RKO (cell line): ENCODE measurements at places on chromosomes 2 and 18.
A peak's percentile ranks its signal among the peaks of the same experiment; 100 is the strongest.

- no peak for DNase-seq
Observed at GRCh38 chr2:238235331-238235732, 4.5 kb downstream of the HES6 start.

DNA sequence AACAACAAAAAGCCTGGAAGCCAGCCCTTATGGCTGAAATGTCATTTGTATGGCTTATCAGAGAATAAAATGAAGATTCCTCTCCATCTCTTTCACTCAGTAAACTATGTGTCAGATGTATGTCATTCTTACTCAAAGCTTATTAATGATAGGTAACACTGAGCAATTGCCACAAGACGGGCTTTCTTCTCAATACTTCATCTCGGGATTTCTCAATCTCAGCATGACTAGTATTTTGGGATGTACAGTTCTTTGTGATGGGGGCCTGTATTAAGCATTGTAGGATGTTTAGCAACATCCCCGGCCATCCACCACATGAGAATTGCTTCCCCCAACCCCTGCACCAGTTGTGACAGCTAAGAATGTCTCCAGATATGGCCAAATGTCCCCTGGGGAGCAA is 80.2 kb downstream of the MREG start:
- DNase-seq, result no peak

DNA sequence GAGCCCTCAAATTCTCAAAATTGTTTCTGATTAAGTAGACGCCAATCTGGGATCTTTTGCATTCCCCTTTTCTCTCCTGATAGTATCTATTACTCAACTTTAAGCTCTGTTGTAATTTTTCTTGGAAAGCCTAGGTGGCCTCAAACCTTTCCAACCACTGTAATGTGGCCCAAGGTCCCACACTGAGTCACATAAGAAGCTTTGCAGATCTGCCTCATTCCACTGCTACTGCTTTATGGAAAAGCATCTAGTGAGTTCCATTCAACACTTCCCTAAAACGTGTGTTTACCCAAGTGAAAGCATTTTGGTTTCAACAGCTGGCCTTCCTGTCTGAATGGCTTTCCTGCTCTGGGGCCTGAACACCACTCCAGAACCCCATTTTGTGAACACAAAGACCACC is 493.6 kb upstream of the SPHKAP start:
- DNase-seq, result no peak

DNA sequence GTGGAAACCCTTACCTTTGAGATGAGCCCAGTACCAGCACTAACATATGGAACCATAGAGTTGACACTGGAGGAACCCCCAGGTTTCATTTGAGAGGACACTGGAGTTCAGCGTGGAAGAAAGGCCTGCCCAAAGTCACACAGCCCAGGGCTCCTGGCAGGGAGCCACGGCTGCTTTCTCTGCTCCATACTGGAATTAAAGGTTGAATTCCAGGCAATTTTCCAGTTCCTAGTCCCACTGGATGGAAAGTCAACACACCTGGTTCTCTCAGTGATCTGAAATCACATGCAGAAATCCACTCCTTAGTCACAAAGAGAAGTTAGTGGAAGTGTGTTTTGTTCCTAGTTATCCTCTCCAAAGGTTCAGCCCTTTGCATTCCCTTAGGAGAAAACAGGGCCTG is 336.1 kb upstream of the SKOR2 start:
- no peak for DNase-seq

DNA sequence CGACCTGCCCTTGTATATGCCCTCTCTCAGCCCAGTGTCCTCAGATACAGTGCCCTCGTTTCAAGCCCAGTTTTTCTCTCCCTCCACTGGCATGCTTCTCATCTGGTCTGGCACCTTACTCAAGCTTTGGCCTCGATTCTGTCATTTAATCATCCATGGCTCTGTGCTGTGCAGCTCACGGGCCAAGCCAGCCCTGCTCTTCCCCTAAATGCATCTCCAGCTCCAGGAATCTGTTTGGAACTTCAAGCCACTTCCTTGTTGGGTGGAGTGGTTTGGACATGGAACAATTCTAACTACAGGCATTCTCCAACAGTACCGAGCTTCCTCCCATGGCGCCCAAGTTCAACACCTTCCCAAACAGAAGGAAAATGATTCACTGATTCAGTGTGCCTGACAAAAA is 76.7 kb upstream of the ZNF397 start:
- DNase-seq, result no peak

DNA sequence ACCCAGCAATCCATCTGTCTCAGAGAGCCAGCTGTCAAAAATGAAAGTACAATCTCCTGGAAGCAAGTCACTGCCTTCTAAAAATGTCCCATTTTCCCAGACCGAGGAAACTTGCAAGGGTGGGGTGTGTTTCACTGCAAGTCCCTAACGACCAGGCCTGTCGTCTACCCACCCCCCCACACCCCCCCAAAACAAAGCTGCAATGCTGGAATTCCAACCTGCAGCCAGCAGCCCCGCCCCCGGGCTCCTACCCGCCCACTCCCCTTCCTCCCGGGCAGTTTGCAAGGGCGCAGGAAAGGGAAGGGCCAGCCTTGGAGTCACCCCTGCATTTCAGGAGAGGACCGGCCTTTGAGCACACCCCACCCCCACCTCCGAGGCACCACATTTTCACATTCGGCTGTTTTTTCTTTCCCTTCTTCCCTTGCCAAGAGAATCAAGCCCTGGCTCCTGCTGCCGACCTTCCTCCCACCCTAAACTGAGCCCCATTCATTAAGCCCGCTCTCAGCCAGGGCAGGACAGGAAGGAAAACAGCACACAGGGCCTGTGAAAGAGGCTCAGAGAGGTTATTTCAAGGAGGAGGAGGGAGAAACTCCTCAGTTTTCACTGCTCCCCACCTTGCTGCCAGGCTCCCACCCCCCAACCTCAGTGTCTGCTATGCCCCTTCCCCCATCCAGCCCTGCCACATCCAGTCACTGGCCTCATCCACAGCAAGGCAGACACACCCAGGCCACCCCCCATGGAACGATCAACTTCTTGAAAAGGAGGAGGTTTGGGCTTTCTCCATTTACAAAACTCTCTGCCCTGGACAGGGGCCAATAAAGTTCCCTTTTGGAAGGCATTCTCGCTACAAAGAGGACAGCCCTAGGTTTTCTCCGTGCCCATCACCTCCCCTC is 11.3 kb downstream of the SMAD7 start:
- no peak for DNase-seq

- no peak for DNase-seq
Observed at GRCh38 chr2:878245-878930, 72.3 kb upstream of the SNTG2 start.

- no peak for DNase-seq
Observed at GRCh38 chr2:12416600-12416999, 300.1 kb upstream of the TRIB2 start.

GRCh38 chr2:29596584-29596983 is 324.8 kb downstream of the ALK start:
- no peak for DNase-seq

DNA sequence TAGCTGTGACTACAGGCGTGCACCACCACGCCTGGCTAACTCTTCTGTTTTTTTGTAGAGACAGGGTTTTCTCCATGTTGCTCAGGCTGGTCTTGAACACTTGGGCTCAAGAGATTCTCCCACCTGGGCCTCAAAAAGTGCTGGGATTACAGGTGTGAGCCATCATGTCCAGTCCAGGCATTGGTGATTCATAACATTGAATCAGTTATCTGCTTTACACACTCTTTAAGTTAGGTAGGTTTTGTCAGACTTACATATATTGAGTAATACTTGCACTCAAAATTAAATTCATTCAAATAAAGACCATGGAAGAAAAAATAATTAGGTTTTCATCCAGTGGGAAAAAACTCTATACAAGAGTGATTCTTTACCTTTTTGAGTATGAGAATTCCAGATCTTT is 93.2 kb upstream of the XPO1 start:
- no peak for DNase-seq

- no peak for DNase-seq
Observed at GRCh38 chr2:138439733-138440132, 61.8 kb upstream of the SPOPL start.

DNA sequence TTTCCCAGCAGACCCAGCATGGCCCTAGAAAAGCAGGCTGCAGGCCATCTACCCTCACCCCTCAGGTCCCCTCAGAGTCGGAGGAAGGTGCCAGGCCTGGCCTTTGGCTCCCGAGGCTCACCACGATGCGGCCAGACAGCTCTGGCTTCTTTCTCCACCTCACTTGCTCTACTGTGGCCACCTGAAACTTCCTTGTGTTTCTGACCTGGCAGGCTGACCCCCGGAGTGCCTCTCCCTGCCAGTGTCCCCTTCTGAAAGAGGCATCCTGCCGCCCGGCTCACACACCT is 375.0 kb upstream of the HS6ST1 start:
- no peak for DNase-seq

DNA sequence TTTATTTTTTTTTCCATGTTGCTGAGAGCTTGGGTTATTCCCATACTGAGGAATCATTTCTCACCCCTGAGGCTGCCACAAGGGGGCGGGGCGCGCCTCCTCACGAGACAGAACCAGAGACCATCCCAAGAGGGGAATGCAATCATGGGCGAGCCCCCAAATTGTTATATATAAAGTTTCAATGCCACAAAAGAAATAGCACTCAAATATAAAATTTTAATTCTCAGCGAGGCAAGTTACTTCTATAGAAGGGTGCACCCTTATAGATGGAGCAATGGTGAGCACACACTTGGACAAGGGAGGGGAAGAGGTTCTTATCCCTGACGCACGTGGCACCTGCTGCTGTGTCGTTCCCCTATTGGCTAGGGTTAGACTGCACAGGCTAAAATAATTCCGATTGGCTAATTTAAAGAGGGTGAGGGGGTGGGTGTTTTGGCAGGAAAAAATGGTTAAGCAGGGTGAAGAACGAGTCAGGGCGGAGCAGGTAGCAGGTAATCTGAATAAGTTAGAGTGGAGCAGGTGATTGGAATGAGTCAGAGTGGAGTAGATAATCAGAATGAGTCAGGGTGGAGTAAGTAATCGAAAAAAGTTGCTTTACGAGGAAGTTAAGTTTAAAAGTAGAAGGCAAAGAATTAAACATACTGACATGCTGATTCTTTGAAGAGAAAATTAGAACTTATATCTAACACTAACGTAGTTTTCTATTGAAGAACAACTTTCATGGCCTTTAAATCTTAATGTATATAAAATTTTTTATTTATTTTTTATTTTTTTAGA is 177.5 kb downstream of the MTCL1 start:
- peak; percentile 26 for DNase-seq

DNA sequence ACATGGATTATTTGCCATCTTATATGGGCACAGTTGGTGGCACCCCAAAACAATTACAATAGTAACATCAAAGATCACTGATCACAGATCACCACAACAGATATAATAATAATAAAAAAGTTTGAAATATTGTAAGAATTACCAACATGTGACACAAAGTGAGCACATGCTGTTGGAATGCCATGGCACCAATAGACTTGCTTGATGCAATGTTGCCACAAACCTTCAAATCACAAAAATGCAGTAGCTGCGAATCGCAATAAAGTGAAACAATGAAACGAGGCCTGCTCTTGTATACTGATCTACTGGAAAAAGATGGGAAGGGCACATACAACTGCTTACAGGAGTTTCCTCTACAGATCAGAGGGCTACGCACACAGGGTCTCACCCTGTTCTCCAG is 32.2 kb upstream of the AMMECR1L start:
- DNase-seq, result no peak
